ENCODE measurements at places on chromosomes 3 and 15.
A peak's percentile ranks its signal among the peaks of the same experiment; 100 is the strongest.

- DNase-seq, result no peak
These were observed 372.1 kb downstream of the NR2F2 start for GRCh38 chr15:96702589-96702988.

- peak; percentile 11 for DNase-seq
These were observed 74.7 kb downstream of the SPATA16 start for GRCh38 chr3:173066044-173067004.

DNA sequence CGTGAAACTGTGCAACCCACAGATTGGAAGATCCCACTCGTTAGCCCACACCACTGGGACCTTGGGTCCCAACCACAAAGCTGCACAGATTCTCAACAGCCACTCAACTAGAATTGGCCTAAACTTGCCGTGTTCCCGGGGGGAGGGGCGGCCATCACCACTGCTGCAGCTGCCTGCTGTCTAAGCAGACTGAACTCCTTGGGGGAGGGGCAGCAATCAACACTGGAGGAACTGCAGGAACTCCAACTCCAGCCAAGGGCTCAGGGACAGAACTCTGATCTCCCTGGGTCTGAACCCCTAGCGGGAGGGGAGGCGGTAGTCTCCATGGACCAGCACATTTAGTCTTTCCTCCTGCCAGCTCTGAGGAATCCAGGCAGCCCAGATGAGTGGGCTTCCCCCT is 205.9 kb downstream of the RSL24D1 start:
- DNase-seq, result no peak

DNA sequence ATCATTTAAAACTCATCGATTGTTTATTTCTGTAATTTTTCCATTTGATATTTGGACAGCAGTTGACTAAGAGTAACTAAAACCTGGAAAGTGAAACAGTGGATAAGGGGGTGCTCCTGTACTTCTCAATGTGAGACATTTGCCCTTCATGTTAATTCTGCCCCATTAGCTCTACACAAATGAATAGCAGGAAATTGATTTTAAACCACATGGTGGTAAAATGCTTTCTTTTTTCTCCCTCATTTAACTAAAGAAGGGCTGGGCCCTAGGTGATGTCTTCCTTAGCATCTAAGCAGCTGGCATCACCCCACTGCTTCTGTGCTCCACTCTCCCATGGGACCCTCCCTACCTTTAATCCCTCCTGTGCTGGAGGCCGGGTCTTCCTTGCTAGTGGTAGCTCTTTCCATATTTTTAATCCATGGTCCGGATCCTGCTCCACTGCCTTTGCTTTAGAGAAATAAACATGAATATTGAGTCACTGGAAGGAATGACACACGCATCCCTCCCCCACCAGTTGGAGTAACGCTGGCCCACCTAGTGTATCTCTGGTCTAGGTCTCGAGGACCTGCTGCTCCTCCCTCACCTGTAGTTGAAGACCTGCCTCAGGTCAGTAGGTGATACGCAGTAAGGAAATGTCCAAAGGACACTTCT is 30.2 kb upstream of the LAMP3 start:
- DNase-seq, result no peak

DNA sequence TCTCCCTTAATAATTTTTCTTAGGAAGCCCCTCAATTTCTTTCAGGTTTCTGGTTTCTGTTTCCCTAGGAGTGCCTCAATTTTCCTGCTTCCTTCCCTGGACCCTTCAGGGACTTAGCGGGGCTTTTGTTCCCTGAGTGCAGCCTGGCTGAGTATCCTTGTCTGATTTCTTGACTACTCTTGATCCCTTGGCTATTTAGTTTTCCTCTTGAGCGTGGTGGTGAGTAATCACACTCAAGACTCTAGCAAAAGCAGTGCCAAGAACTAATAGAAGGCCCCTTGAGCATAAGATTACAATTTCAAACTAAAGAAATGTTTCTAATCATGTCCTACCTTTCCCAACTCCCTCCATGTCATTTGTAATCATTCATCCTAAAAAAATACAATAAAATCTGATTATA is 94.3 kb upstream of the C3orf80 start:
- peak; percentile 47 for DNase-seq

DNA sequence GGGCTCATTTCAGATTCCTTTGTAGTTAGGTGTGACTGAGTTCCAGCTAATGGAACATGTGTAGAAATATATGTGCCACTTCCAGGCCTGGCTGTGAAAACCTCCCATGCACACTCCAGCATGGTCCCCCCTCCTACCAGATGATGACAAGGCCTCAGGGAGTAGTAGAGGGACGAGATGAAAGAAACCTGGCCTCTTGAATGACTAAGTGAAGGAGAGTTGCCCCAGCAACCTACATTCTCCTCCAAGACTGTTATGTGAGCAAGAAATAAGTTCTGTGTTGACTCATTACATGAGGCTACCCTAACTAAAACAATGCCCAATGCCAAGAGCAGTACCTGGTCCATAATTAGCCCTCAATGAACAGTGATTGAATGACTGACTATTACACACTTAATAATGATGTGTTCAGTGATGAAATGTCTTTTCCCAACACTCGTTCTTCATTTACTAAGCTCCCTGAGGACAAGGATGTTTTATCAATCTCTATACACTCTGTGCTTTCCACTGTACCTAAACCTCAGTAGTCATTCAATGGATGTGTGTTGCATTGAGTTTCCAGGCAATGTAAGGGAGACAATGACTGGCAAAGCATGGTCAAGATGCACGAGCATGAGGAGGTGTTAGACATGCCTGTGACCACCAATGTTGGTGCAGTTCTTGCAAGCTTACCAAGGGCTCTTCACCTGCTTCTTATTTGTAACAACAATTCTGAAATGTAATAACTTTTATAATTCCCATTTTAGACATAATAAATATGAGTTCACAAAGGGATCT is 62.0 kb upstream of the BCL6 start:
- DNase-seq, result peak; percentile 36

DNA sequence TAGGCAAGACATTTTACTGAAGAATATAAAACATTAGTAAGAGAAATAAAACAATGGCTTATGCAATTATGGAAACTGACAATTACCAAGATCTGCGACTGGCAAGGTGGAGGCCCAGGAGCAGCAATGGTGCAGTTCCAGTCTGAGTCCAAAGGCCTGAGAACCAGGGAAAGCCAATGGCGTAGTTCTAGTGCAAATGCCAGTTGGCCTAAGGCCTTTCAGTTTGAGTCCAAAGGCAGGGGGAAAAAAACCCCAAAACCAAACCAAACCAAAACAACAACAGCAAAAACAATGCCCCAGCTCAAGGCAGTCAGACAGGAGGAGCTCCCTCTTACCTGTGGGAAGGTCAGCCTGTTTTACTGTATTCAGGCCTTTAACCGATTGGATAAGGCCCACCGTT is 72.6 kb downstream of the ST6GAL1 start:
- DNase-seq, result no peak

DNA sequence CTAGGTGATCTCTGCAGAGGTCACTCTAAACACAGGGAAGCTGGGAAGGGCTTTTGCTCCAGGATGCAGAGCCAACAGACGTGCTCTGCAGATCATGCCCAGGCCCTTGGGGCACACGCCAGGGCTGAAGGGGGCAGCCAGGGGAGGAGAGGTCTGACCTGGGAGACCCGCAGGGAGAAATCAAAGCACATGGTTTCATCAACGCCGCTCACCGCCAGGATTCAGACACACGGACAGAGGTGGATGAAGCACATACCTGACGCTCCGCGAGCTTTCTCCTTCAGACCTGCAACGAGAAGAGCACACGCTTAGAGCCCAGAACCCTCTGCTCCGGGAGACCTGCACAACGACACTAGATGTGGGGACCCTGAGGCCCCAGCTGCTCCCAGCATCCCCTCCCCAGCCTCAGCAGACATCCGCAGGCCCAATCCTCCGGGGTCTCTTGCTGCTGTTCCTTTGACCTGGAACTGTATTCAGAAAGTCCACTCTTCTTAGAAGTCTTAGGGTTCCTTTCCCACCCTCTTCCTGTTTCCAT is 90.7 kb upstream of the IQSEC1 start:
- no peak for DNase-seq

DNA sequence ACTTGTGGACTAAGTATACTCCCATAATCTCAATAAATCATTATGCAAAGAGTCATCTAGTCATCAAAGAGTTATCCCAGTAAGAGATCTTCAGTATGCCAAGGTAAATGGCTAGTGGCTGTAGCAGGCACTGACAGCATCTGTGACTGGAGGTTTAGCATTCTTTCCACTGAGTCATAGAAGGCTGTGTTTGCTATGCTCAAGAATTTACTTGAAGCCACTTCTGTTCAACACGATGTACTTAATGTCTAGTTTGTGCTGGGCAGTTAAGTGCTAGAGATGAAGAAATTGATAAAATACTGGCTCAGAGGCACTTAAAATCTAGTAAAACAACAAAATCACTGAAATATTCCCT is 13.0 kb downstream of the ZBED2 start:
- DNase-seq, result peak; percentile 88

DNA sequence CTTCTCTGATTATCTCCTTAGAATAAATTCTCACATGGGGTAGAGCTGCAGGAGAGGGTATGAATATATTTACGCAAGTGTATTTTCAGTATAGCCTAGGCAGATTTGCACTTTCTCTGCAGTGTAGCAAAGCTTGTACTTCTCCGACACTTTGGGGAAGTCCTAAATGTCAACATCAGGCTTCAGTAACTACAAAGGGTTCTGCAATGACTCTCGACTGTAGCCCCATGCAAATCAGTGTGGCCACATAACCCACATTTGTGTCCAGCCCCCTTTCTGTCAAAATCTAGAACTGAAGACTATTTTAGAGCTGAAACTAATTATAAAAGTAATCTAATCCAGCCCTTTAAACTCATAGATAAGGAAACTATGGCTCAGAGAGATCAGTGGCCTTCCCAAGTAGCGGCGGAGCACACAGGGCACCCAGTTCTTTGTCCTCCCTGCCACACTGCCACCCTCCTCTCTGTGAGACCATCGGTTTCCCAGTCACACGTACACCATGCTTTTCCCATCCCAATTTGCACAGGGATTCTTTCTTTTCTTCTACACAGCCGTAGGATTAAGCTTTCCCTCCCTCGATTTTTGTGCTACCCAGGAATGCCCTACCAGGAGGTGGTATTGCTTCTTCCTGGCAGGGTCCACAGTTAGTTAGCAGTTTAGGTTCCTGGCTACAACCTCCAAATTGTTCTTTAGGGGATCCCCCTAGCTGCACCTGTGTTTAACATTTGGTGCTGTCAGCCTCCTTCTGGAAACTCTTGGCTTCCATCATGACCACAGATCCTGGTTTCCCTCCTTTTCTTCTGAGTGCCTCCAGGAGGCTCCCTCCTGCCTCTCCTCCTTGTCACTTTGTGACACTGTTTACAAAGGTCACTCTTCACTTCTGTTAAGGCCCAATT is 22.9 kb downstream of the MRAS start:
- no peak for DNase-seq

DNA sequence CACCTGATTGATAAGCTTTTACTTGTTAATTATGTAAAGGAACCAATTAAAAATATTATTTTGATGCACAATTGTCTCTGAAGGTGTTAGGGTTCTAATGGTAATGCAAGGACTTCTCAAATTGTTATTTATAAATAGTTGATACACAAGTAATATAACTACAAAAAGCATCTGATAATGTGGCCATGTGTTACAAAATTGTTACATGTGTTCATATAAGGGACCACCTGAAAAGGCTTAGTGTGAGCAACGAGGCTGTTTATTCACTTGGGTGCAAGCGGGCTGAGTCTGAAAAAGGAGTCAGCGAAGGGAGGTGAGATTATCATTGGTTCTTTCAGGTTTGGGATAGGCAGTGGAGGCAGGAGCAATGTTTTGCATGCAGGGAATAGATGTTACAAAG is 421.9 kb upstream of the CADM2 start:
- no peak for DNase-seq

DNA sequence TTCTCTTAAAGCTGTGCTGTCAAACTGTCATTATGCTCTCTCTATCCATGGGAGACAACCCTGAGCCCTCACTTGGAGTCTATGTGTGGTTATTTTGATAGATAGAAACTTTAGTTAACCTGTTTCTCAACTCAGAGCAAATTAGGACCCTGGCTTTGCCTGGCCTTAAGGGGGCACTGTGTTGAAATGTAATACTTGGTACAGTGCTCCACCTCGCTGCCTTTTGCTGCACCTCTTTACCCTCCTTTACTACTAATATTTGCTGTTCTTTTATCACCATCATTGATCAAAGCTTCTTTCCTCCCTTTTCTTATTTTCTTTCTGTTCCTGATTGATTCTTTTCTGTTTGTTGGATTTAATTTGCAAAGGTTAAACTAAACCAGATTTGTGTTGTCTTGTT is 34.3 kb downstream of the STT3B start:
- DNase-seq, result no peak

- no peak for DNase-seq
These were observed 12.5 kb downstream of the ZPLD1 start for GRCh38 chr3:102447272-102447671.

DNA sequence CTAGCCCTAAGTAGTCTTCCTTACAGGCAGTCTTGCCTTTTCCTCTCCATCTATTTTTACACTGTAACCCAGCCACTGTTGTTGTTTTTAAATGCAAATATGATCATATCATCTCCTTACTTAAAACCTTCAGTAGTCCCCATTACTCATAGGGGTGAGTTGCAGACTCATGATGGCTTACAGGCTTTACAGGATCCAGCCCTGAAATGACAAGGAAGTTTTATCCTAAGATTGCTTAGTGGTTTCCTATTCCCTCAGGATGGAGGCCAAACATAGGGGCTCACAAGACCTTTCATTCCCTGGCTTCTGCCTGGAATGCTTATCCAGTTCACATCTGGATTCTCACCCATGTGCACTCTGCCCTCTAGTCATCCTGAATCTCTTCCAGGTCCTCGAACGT is 27.7 kb upstream of the PCOLCE2 start:
- no peak for DNase-seq

GRCh38 chr15:99644913-99645542 is 79.2 kb downstream of the MEF2A start:
- no peak for DNase-seq

- no peak for DNase-seq
These were observed 535 bp downstream of the MCTP2 start for GRCh38 chr15:94231723-94232468.

GRCh38 chr3:123365450-123366143 is 83.3 kb downstream of the ADCY5 start:
- no peak for DNase-seq

GRCh38 chr3:84100861-84101260 is 857.9 kb upstream of the CADM2 start:
- DNase-seq, result no peak
